ENCODE measurements at places on chromosomes 7 and 10.

DNA sequence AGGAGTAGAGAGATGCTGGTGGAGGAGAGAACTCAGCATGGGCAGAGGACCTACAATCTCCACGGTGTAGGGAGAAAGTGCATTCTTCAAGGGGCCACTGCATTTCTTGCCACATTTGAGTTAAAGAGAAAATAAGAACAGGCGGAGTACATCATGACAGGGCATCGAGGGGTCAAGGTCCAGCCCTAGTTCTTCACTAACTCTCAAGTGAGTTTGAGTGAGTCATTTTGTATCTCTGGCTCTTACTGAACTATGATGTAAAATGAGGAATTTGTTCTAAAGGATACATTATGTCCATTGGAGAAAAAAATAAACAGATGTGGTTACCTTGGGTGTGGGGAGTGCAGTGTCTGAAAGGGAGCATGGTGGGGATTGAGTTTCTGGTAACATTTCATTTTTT is 182.9 kb downstream of the XPNPEP1 start:
- DNase-seq: no peak

- DNase-seq: no peak
Observed at GRCh38 chr7:143181349-143181748, 1.9 kb upstream of the TAS2R39 start.

DNA sequence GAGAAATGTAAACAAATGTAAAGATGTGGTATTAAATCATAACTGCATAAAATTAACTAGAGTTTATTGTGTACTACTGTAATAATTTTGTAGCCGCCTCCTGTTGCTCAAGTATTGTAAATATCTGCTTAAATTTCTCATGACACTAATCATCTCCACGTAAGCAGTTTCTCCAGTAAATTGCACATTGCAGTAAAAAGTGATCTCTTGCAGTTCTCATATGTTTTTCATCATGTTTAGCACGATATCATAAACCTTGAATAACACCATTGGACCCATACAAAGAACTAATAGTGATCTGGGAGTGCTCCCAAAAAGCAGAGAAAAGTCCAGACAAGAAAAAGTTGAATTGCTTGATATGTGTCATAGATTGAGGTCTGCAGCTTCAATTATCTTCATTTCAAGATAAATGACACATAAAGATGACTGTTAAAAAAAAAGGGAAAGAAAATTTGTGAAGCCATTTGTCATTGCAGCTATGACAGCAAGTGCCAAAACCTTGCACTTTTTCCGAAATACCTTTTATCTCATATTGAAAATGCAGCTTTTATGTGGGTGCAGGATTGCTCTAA is 15.3 kb downstream of the LIPA start:
- DNase-seq: no peak

DNA sequence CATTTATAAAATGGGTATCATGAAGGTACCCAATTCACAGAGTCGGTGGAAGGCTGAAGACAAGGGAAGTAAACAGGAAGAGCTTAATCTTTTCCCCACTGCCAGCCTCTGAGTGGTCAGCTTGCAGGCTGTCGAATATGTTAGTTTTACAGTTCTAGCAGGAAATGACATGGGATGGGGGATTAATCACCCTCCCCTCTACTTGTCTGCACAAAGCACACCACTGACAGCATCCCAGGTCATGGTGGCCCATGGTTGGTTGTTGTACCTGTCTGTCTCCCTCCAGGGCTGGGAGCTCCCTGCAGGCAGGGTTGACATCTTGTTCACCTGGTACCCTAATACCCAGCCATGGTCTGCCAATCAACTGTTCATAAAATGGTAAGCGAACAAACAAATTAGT is 55.6 kb downstream of the GRB10 start:
- no peak for DNase-seq

- no peak for DNase-seq
Observed at GRCh38 chr10:113027574-113028455, 77.8 kb downstream of the TCF7L2 start.

- no peak for DNase-seq
Observed at GRCh38 chr10:43403911-43404703, 4.9 kb downstream of the HNRNPF start.

- DNase-seq: no peak
Observed at GRCh38 chr10:61786728-61787127, 114.8 kb upstream of the ARID5B start.

- DNase-seq: no peak
Observed at GRCh38 chr7:133365917-133366316, 113.0 kb downstream of the EXOC4 start.

GRCh38 chr7:14846405-14846804 is 56.1 kb downstream of the DGKB start:
- no peak for DNase-seq

GRCh38 chr10:13099666-13100348 is at the start of gene OPTN:
Gene OPTN (plus strand): TSS chr10:13100163. CDS start chr10:13109123, 8,960 bp downstream.
- DNase-seq: peak; percentile 81

DNA sequence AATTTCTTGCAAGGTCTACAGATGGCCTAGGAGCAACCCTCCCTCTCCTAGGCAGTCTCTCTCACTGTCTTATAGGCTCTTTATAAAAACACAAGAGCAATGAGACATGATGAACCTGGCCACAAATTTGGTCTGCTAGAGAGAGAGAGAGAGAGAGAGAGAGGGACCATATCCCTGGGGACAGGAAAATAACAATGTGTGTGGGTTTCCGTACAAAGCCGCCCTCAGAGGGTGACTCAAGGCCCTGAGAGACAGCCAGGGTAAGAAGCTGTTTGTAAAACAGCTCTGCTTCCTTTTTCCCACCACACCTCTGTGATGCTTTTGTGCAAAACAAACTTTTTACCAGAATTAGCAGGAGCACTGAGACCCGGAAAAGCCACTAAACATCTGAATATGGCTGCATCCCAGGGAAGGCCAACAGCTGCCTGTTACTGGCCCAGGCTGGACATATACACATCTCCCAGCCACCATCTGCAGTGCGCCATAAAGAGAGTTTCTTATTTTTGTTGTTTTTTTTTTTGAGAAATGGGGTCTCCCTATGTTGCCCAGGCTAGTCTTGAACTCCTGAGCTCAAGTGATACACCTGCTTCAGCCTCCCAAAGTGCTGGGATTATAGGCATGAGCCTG is 18.4 kb downstream of the GIMAP5 start:
- peak; percentile 82 for DNase-seq

- no peak for DNase-seq
Observed at GRCh38 chr10:93941606-93942005, 47.8 kb downstream of the SLC35G1 start.

- no peak for DNase-seq
Observed at GRCh38 chr7:94333810-94334209, 60.9 kb upstream of the COL1A2 start.

DNA sequence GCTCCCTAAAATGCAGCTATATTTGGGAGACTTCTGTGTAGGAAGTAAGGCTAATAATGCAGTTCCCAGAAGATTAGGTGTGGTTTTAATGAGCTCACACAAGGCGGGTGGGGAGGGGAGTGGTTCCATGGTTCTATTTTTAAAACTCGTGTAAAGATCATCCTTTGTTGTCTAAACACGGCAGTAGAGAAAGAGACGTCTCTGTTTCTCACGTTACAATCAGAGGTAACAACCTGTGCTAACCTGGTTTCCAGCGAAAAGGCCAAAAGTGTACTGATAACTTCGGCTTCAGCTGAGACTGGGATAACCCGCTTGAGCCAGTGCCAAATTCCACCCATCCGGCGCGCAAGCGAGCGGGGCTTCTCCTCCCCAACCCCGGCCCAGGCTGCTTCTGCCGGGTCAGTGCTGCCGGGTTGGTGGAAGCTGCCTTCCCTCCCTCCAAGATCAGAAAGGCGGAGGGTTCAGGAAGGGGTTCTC is 2.5 kb upstream of the MAP3K8 start:
- no peak for DNase-seq

DNA sequence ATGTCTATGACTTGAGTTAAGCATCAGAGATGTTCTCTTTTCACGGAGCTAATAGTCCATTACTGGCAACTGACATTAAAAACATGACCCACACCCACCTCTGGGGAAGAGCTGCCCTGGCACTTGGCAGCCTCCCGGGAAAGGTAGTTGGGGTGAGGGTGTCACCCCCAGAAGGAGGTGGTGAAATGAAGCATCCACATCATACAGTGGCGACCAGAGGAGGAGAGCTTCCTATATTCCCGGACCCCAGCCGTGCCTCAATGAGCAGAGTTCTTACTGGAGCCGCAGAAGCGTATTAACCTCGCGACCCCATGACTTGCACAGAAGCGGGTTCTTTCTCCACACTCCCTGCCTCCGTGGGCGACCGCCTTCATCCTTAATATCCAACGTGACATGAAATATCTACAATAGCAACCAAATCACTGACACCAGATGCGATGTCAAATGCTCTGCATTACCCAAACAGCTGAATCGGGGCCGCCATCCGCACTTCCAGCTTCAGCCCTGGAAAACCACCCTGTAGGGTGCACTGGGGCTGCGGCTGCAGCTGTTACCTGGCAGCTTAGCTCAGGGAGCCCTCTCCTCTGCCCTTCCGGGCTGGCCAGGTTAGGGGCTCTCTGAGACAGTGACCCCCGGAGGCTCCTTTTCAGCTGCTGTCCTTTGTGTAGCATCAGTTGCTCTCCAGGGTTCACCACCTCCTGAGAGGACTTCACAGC is 103.1 kb upstream of the PARD3 start:
- no peak for DNase-seq

DNA sequence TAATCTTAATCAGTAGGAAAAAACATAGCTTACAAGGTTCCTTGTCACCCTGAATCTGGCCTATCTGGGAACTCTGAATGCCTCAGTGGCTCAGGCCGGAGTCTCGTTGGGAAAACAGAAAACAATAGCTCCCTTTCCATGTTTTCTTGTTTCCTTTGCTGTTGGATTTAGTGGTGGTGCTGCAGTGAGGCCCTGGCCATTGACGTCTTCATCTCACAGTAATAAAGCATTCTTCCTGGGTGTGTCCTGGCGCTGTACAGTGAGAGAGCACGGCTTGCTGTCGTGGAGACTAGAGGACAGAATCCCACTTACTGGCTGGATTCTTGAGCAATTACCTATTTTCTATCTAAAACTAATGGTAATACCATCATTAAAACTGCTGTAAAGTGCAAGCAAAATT is 1.3 kb upstream of the SPOCK2 start:
- DNase-seq: no peak

DNA sequence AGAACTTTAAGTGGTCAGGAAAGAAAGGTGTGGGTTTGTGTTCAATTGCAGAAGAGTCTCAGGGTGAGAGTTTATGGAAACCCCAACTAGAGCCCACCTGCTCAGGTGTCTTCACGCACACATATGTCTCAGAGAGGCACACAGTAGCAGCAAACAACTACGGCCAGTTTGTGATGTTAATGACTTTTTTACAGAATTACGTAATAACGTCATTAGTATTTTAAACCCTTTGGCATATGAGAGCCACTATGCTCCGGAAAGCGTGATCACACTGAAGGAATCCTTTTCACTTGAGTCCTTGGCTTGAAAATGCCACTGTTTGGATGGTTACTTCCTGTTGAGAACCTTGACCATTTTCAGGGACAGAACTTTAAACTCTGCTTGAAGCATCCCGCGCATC is 204.0 kb downstream of the PTPRN2 start:
- DNase-seq: no peak

DNA sequence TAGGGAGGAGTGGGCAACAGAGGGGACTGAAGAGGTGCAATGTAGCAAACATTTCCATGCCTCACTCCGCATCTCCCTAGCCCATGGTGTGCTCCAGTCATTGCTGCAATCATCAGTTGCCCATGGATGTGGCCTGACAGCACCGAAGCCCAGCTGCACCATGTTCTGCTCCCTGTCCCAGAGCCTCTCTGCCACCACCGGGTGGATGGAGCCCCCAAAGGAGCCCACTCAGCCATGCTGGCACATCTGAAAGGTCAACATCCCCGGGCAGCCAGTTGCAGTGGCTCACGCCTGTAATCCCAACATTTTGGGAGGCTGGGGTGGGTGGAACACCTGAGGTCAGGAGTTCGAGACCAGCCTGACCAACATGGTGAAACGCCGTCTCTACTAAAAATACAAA is 336.4 kb upstream of the ZMIZ1 start:
- DNase-seq: no peak

GRCh38 chr7:102873470-102874165 is 39.2 kb upstream of the LRRC17 start:
- no peak for DNase-seq

DNA sequence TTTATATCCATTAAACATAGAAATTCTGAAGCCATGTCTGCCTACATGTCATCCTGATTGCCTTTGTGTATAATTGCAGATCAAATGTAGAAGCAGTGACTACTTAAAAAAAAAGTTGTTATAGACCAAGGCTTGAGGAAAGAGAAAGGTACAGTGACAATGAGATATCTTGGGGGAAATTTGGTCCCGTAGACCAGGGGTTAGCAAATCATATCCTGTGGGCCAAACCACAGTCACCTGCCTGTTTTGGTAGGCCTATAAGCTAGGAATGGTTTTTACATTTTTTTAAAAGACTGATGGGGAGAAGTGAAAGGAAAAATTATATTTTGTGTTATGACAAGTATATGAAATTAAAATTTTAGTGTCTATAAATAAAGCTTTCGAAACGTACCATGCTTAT is 12.9 kb downstream of the PAPSS2 start:
- no peak for DNase-seq

GRCh38 chr10:98425511-98426352 is 10.8 kb upstream of the PYROXD2 start:
- DNase-seq: peak; percentile 27

DNA sequence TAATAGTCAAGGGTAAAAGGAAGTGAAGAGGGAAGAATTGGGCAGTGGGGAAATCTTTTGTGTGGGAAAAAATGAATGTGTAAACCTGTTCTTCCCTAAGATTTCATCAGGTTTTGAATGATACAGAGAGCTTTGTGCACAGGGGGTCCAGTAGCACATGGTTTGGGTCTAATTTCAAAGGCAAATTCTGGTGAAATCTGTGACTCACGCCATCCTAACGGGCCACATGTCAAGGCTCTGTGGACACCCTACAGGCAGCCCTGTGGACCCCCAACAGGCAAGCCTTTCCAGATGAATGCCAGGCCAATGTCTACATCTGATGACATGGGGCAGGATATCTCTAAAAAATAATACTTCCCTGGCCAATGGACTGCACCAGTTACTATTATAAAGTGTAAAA is 309.8 kb downstream of the PARD3 start:
- DNase-seq: no peak

DNA sequence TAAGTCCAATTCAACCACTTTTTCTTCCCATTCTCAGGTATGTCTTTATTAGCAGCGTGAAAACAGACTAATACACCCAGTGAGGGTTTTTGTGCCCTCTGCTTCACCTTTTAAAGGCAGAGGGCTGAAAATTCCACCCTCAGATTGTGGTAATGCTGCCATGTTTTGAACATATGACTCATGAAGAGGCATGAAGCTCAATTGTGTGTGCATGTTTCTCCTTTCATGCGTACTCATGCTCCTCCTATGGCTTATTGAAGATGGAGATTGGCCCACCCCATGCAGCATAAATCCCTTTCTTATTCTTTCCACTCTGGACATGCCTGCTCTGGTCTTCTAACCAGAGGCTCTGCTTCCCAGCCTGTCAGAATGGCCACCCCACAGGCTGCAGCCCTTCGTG is 168.0 kb upstream of the PRKCQ start:
- DNase-seq: no peak
